ENCODE measurements at places on chromosomes 6 and 20. TPM values are rescaled to one million over a fixed set of nuclear protein-coding genes. Genes with fewer than 3 reads are reported as not detected.
A peak's percentile ranks its signal among the peaks of the same experiment; 100 is the strongest.

- H3K4me3 ChIP-seq: no peak overlapping the region
- no peak overlapping the region for H3K27ac ChIP-seq
- H3K36me3 ChIP-seq: peaks cover 28% of the 10 kb centered on the region
- no peaks in the 10 kb centered on the region for H3K27me3 ChIP-seq
Observed at GRCh38 chr6:3718407-3718806, 33.1 kb downstream of the PXDC1 start.

DNA sequence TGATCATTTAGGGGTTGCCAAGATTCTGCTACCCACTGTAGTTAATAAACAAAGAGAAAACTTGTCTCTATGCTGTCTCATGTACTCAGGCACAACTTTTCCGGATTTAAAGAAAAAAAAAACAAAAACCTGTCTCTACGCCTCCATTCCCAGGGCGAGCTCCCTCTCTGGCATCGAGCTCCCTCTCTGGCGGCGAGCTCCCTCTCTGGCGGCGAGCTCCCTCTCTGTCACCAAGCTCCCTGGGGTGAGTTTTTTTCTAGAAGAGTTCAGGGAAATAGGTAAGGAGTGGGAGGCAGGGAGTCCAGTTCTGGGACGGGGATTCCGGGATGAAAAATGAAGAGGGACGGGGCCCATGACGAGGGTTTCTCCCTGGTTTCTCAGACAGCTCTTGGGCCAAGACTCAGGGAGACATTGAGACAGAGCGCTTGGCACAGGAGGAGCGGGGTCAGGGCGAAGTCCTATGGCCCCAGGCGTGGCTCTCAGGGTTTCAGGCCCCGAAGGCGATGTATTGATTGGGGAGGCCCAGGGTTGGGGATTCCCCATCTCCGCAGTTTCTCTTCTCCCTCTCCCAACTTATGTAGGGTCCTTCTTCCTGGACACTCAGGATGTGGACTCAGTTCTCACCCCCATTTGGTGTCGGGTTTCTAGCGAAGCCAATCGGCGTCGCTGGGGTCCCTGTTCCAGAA lies 16.5 kb upstream of the HLA-A start:
- peak overlapping the region; percentile 56 for H3K4me3 ChIP-seq
- H3K4me1 ChIP-seq: no peaks in the 10 kb centered on the region
- peak; percentile 45 for DNase-seq
- H3K27me3 ChIP-seq: no peaks in the 10 kb centered on the region
- H3K36me3 ChIP-seq: no peaks in the 10 kb centered on the region

DNA sequence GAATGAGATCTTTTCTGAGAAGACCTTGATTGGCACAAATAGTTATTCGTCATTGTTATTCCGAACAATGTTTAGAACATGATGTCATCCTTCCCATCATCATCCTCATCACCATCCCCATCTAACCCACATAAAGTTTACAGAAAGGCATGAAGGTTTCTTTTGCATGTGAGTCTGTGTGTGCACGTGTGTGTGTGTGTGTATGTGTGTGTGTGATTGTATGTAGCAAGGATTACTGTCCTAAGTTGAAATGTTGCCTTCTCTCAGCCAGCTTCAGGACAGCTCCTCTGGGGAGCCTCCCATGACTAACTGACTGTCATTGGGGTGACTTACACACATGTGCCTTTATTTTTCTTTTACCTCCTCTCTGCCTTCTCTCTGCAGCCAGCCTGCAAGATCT lies 113.5 kb downstream of the SLC22A3 start:
- no peaks in the 10 kb centered on the region for H3K36me3 ChIP-seq
- no peak overlapping the region for H3K4me3 ChIP-seq
- H3K27me3 ChIP-seq: no peaks in the 10 kb centered on the region
- no peak for DNase-seq

GRCh38 chr6:110815015-110815410 lies 256 bp downstream of the CDK19 start:
- H3K4me3 ChIP-seq: peak overlapping the region; percentile 77
- no peaks in the 10 kb centered on the region for H3K36me3 ChIP-seq
- DNase-seq: no peak
- no peaks in the 10 kb centered on the region for H3K27me3 ChIP-seq
- peak overlapping the region; percentile 94 for H3K27ac ChIP-seq

DNA sequence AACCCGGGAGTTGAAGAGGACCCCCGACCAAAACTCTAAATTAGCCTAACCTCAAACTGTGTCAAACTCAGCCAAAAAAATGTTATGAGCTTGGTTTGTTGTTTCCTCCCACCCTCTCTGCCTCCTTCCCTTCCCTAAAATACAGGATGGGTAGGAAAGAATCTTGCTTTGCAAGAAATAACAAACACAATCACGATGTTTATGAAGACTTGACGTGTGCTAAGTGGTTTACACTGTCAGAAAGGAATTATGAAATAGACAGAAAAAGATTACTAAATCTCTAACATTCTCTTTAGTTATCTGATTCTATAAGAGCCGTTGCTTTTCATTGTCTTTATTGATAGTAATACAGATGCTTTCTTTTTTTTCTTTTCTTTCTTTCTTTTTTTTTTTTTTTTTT lies 285.1 kb downstream of the BMP7 start:
- no peaks in the 10 kb centered on the region for H3K36me3 ChIP-seq
- no peak overlapping the region for H3K27ac ChIP-seq
- no peak for DNase-seq
- peaks cover 41% of the 10 kb centered on the region for H3K27me3 ChIP-seq
- H3K4me3 ChIP-seq: no peak overlapping the region

GRCh38 chr20:5703681-5704101 lies 46.5 kb upstream of the SHLD1 start:
- no peak overlapping the region for H3K4me3 ChIP-seq
- DNase-seq: no peak
- no peaks in the 10 kb centered on the region for H3K36me3 ChIP-seq
- peak overlapping the region; percentile 60 for H3K27ac ChIP-seq
- no peaks in the 10 kb centered on the region for H3K27me3 ChIP-seq

Gene HLA-G
- total RNA-seq: 0.65 TPM

- DNase-seq: no peak
- no peak overlapping the region for H3K4me3 ChIP-seq
- H3K36me3 ChIP-seq: no peaks in the 10 kb centered on the region
- peaks cover 7% of the 10 kb centered on the region for H3K4me1 ChIP-seq
- no peak overlapping the region for H3K27ac ChIP-seq
- H3K27me3 ChIP-seq: no peaks in the 10 kb centered on the region
Observed at GRCh38 chr20:20702330-20703245, 9.9 kb downstream of the RALGAPA2 start.

DNA sequence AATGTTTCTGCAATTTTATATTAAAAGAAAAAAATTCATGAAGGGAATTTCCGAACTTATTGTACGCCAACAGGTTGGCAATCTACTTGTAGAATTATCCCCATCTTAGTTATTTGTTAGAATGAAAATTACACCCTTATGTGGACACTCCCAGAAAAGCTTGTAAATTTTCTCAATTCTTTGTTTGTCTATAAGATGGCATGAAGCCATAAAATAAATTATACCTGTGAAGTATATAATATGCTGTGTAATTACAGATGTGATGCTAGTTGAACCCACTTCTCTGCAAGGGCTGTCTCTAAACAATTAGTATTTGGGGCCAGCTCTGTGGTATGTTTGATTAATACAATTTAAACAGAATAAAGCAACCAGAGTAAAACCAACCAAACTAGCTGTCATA lies 52.1 kb upstream of the DSP start:
- H3K4me3 ChIP-seq: no peak overlapping the region
- no peak overlapping the region for H3K27ac ChIP-seq
- H3K36me3 ChIP-seq: no peaks in the 10 kb centered on the region
- H3K27me3 ChIP-seq: no peaks in the 10 kb centered on the region
- DNase-seq: no peak
- no peaks in the 10 kb centered on the region for H3K4me1 ChIP-seq

Gene TRIM10
- not detected for total RNA-seq

Gene ME1
- 23.3 TPM for total RNA-seq

GRCh38 chr6:2688401-2689064 lies 62.2 kb downstream of the MYLK4 start:
- H3K27ac ChIP-seq: no peak overlapping the region
- DNase-seq: no peak
- H3K27me3 ChIP-seq: no peaks in the 10 kb centered on the region
- no peak overlapping the region for H3K4me3 ChIP-seq
- no peaks in the 10 kb centered on the region for H3K4me1 ChIP-seq

DNA sequence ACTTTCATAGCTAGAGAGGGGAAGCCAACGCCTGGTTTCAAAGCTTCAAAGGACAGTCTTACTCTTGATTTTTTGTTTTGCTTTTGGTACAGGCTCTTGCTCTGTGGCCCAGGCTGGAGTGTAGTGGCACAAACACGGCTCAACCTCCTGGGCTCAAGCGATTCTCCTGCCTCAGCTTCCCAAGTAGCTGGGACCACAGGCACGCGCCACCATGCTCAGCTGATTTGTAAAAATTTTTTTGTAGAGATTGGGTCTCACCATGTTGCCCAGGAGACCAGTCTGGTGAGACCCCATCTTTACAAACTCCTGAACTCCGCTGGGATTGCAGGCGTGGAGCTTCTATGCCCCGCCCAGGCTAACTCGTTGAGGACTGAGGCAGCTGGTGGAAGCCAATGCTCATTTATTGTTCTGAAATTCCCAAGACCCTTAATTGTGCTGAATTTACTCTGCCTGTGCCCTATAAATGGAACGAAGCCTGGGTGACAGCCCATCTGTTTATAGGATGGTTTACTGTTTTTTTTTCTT lies 18.0 kb downstream of the SRSF3 start:
- no peaks in the 10 kb centered on the region for H3K27me3 ChIP-seq
- no peak for DNase-seq
- H3K4me3 ChIP-seq: no peak overlapping the region

Gene GINS1
- 0.84 TPM for total RNA-seq

DNA sequence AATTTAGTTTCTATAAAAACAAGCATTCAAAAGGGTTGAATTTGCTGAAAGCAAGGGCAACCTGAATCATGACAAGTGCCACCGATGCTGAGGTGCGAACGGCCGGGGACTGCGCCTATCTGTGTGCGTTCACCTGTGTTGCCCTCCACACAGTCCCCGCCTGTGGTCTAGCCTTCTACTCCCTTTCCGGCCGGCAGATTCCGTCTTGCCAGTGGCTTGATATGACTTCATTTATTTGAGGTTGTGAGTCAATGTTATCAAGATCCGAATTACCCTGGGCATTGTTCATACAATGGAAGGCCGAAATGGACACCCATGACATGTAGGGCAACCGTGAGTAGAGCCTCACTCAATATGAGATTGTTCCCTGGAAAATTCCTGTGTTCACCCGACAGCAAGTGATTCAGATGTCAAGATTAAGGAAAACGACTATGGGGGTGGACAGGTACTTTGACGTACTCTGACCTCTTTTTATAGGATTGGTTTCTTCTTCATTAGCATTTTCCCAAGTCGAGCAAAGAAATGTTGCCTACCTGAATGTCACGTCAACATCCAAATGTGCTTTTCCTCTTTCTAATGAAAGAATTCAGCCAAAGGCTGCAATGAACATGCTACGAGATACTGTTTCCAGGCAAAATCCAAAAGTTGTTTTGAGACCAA lies 41.1 kb upstream of the NEDD9 start:
- H3K4me3 ChIP-seq: no peak overlapping the region
- no peak overlapping the region for H3K27ac ChIP-seq
- DNase-seq: no peak
- peaks cover 6% of the 10 kb centered on the region for H3K4me1 ChIP-seq
- no peaks in the 10 kb centered on the region for H3K36me3 ChIP-seq

- no peak overlapping the region for H3K27ac ChIP-seq
- H3K27me3 ChIP-seq: no peaks in the 10 kb centered on the region
- no peak overlapping the region for H3K4me3 ChIP-seq
- no peaks in the 10 kb centered on the region for H3K36me3 ChIP-seq
Observed at GRCh38 chr6:160128879-160129516, 7.4 kb downstream of the SLC22A1 start.

GRCh38 chr6:170253226-170253909 lies 37.5 kb downstream of the DLL1 start:
- H3K4me3 ChIP-seq: no peak overlapping the region
- DNase-seq: no peak
- H3K27me3 ChIP-seq: peaks cover 5% of the 10 kb centered on the region
- no peaks in the 10 kb centered on the region for H3K36me3 ChIP-seq
- no peak overlapping the region for H3K27ac ChIP-seq
- peaks cover 6% of the 10 kb centered on the region for H3K4me1 ChIP-seq

- DNase-seq: no peak
- no peak overlapping the region for H3K4me3 ChIP-seq
- no peaks in the 10 kb centered on the region for H3K4me1 ChIP-seq
- H3K36me3 ChIP-seq: no peaks in the 10 kb centered on the region
- no peaks in the 10 kb centered on the region for H3K27me3 ChIP-seq
- H3K27ac ChIP-seq: no peak overlapping the region
Observed at GRCh38 chr6:51842804-51843378, 244.5 kb downstream of the PKHD1 start.

DNA sequence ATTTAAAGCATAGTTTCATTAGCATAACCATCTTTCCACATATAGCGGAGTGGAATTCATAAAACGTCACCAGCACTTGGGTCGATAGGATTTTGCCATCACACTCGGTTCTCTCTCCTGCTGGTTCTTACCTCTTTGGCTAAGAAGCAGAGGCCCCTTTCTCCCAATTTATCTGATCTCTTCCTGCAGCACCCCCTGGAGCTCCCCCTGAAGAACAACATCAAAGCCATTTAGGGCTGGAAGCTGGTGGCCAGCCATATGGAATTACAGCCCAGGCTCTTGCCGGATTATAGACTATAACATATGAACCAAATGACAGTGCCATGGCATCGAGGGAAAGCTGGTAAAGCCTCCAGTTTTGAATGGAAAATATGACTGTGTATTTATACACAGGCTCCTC lies 6.4 kb upstream of the KIF6 start:
- H3K4me1 ChIP-seq: no peaks in the 10 kb centered on the region
- no peaks in the 10 kb centered on the region for H3K27me3 ChIP-seq
- H3K4me3 ChIP-seq: no peak overlapping the region
- no peak for DNase-seq
- H3K36me3 ChIP-seq: no peaks in the 10 kb centered on the region
- H3K27ac ChIP-seq: no peak overlapping the region

GRCh38 chr6:119112812-119113530 lies 34.5 kb upstream of the FAM184A start:
- H3K4me1 ChIP-seq: peaks cover 4% of the 10 kb centered on the region
- H3K36me3 ChIP-seq: no peaks in the 10 kb centered on the region
- no peaks in the 10 kb centered on the region for H3K27me3 ChIP-seq
- no peak overlapping the region for H3K27ac ChIP-seq
- no peak overlapping the region for H3K4me3 ChIP-seq

DNA sequence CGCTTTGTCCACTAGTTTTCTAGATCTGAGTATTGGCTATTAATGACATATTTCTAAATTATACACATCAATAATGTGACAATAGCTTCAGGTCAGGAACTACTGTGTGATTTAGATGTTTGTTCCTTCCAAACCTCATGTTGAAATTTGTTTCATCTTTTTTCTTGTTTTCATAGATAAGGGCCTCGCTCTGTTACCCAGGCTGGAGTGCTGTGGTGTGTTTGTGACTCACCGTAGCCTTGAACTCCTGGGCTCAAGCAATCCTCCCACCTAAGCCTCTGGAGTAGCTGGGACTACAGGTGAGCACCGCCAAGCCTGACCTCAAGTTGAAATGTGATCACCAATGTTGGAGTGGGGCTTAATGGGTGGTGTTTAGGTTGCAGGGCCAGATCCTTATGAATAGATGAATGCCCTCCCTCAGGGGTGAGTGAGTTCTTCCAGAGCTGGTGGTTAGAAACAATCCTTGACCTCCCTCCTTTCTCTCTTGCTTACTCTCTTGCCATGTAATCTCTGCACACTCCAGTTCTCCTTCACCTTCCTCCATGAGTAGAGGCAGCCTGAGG lies 5.9 kb upstream of the NQO2 start:
- no peak overlapping the region for H3K4me3 ChIP-seq
- H3K27me3 ChIP-seq: no peaks in the 10 kb centered on the region
- H3K4me1 ChIP-seq: peaks cover 17% of the 10 kb centered on the region
